NCI-H2081 treated with DMSO at 0.1 percent for 48 hours (cell line): ENCODE measurements at places on chromosomes 16 and 17.
A peak's percentile ranks its signal among the peaks of the same experiment; 100 is the strongest.

DNA sequence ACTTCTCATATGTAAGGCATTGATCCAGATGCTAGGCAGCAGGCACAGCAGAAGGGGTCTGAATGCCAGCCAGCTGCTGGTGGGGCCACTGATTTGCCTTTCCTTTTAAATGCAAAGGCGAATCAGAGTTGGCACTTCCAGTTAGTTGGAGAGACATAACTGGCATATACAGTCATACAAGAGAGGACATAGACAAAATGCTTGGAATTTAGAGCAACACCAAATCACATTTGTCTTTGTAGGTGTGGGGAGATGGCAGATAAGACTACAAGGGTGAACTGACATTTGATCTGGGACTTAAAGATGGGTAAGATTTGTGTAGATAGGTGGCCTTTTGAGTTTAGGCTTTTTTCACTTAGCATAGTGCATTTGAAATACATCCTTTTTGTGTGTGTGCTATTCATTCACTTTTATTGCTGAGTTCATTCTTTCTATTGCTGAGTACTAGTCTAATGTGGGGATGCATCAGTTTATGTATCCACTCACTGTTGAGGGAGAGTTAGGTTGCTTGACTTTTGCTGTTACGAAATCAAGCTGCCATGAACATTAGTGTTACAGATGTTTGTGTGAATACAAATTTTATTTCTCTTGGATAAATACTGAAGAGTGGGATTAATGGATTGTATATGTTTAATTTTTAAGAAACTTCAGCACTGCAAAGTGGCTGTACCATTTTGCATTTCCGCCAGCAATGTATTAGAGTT lies 74.1 kb downstream of the SPECC1 start:
- no peak for DNase-seq

DNA sequence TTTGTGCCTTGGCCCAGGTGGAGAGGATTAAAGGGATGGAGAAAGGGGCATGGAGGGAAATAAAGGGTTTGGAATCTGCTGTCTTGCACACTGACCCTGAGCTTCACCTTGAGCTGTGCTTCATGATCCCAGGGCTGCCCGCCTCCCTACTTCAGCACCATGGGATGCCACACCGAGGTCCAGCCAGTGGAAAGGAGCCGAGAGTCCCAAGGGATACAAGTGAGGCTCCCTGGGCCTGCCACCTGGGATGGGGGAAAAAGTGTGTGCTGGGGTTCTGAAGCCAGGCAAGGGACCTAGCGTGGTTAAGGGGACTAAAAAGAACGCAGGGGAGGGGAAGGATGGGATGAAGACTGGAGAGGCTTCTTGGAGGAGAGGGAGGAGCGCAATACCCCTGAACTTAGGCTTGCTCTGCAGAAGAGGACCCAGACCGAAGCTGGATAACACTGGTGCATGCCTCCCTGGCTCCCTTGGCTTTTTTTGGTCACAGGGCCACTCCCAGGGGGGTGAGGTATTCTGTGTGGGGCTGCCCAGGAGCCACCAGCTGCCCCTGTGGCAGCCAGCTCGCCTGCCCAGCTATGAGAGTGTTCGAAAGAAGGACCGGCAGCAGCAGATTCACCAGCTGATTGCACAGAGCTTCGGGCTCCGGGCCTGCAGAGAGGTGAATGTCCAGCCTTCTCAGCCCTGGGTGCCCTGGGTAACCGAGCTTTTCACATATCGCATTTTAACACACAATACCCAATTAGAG lies 7.2 kb downstream of the MRPL27 start:
- DNase-seq, result no peak

GRCh38 chr17:50798424-50799288 lies 31.3 kb upstream of the ANKRD40CL start:
- no peak for DNase-seq

GRCh38 chr16:8530752-8531384 lies 59.4 kb downstream of the TMEM114 start:
- DNase-seq, result no peak

DNA sequence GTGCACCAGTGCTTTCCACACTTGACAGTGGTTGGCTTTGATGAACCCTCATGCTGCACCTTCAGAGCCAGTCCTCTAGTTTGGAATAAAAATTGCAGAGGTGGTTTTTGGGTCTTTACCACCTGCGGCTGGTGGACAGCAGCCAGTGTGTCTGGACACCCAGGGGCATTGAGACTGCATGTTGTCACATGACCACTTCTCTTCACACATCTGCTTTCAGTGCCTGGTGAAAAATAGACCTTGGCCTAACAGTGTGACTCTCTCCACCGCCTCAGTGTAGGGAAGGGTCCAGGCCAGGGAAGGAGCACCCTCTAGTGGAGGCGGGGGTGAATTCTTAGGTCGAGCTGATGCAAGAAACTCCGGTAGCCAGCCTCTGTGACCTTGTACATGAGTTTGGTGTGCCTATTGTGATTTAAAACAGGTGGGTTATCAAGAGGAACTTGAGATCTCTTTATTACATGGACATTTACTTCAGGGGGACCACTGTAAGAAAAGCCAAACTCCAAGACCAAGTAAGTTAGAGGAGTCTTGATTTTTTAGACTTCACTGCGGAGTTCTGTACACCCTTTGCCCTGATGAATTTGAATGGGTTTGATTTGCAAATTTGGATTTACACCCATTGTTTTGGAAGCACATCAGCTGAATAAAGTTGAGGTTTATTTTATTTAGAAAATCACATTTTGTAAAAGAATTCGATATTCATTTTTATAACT lies 17.9 kb downstream of the GOSR2 start:
- DNase-seq, result peak; percentile 30

DNA sequence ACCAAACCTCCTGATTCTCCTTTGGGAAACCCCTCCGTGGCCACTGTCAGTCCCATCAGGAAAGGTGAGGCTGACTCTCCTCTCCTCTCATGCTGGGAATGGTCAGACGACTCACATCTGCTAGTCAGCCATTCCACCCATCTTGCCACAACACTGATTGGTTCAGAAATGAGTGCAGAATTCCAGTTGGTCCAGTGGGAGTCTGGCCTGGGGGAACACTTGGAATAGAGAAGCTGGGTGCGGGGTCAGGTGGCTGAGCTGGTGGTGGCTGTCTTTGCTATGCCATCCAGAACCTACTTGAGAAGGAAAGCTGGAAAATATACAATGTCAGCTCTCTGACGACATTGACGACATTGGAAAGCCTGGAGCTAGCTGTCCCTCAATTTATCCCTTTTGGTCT lies 23.6 kb upstream of the PLLP start:
- DNase-seq, result no peak

- no peak for DNase-seq
These were observed 164.8 kb downstream of the HAPSTR1 start for GRCh38 chr16:9256196-9256595.

GRCh38 chr17:78186692-78187595 lies at the start of the genes AFMID and TK1:
AFMID (plus strand) TSS chr17:78187362; CDS start chr17:78187371, 9 bp downstream.
TK1 (minus strand) TSS chr17:78187052; CDS start chr17:78186994, 58 bp downstream.
- DNase-seq, result peak; percentile 92

GRCh38 chr16:2019921-2020831 lies 591 bp downstream of the NPW start:
- DNase-seq, result no peak

DNA sequence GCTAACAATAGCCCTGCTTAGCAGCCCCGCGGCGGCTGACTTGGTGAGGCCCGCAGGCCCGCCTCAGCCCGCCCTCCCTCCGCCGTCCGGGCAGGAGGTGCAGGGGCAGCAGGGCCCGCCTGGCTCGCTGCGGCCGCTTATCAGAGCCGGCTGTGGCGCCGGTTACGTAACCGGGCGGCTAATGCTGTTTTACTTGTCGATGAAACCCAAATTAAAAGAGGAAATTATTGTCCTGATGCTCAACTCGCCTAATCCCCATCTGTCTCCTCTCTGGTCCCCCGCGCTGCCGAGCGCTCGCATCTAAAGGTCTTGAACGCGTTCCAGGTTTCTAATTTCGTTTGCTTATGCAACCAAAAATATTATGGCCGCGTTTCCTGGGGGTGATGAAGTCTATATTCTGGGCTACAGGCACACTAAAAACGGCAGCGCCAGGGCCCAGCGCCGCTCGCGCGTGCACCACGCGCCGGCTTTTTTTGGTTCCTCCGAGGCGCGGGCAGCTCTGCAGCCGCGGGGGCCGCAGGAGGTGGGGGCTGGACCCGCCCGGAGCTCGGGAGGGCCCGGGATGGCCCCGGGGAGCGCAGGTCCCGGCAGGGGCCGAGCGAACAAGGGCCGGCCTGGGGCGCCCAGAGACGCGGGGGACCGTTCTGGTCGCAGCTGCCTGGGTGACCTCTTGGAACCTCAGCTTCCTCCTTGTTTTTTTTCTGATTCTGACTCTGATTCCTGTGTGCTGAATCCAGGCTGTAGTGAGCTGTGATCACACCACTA lies 65.2 kb upstream of the TOB1 start:
- DNase-seq, result peak; percentile 71

DNA sequence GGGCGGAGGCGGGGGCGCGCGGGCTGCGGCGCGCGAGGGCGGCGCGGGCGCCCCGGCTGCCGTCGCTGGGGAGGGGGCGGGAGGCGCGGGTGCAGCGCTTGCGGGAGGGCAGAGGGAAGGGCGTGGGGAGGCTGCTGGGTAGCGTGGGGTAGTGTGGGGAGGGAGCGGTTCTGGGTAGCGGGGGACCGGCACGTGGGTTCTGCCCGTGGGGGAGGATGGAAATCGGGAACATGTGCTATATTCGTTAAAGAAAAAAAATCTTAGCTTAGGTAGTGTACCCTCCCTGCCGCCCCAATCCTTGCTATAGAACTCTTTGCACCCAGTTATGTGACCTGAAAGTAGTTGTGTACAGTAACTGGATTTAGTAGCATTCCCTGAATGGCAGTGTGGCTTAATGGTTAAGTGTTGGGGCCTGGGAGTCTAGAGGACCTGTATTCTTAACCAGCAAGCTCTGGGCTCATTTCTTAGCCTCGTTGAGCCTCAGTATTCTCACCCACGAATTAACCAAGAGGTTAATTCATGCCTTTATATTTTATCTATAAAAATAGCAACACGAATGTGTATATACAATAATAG lies 646 bp downstream of the RABEP1 start:
- no peak for DNase-seq

GRCh38 chr16:82063456-82064082 lies 28.5 kb downstream of the HSD17B2 start:
- DNase-seq, result no peak

GRCh38 chr17:42833767-42834422 lies 698 bp downstream of the PSME3 start:
- no peak for DNase-seq

DNA sequence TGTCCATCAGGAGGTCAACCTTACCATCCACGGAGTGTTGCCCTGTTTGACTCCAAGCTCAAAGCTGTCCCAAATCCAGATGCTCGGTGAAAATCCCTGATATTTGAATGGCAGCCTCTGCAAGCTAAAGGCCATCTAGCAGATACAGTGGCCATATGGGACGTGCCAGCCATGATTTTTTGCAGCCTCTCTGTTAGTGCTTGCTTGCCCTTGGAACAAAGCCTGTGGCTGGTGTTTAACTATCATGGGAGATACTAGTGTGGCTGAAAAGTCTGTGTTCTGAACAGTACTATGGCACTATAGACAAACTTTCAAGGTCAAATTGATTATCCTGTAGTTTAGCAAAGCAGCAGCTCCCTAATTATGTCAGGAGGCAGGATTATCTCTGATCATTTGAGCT lies 214.3 kb downstream of the CDH13 start:
- DNase-seq, result no peak

GRCh38 chr16:29807426-29808218 lies 1.3 kb downstream of the MAZ start:
- no peak for DNase-seq

DNA sequence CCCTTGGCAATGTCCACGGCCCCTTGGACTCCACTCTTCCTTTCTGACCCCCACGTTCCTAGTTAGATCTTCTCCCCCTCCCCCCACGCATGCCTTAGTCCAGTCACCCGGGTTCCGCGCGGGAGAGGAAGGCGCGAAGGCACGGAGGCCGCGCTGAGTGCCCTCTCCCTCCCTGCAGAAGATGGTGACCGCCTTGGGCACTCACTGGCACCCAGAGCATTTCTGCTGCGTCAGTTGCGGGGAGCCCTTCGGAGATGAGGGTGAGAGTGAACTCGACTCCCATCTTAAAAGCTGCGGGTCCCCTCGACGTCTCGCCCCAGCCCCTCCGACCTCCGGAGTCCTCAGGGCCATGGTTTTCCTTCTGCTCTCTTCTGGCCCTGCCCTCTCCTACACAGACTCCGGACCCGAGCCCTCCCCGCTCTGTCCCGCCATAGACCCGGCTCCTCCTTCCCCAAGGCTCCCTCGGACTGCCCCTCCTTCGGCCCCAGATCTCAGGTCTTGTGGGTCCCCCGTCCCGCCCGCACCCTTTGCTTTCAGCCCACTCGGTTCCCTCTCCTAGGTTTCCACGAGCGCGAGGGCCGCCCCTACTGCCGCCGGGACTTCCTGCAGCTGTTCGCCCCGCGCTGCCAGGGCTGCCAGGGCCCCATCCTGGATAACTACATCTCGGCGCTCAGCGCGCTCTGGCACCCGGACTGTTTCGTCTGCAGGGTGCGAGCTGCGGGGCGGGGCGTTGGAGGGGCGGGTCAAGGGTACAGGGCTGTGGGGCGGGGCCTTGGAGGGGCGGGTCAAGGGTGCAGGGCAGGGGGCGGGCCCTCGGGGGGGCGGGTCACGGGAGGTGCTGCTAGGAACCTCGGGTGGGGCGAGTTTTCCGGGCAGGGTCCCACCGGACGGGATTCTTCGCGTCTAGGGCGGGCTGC lies 4.6 kb downstream of the TGFB1I1 start:
- no peak for DNase-seq

DNA sequence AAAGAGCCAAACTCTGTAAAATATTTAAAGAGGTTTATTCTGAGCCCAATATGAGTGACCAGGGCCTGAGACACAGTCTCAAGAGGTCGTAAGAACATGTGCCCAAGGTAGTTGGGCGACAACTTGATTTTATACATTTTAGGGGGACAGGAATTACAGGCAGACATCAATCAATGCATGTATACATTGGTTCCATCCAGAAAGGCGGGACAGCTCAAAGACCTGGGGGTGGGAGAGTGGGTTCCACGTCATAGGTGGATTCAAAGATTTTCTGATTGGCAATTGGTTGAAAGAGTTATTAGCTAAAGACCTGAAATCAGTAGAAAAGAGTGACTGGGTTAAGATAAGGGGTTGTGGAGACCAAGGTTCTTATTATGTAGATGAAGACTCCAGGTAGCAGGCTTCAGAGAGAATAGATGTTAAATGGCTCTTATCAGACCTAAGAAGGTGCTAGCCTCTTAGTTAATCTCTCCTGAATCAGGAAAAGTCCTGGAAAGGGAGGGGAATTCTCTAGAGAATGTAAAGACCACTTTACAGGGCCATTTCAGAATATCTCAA lies 32.4 kb downstream of the HSBP1 start:
- DNase-seq, result no peak

- DNase-seq, result no peak
These were observed 10.8 kb upstream of the TLCD3B start for GRCh38 chr16:30041841-30042240.

- no peak for DNase-seq
These were observed 5.6 kb downstream of the ACD start for GRCh38 chr16:67654403-67654911.
